ENCODE measurements at places on chromosomes 1 and 21.
A peak's percentile ranks its signal among the peaks of the same experiment; 100 is the strongest.

GRCh38 chr1:28062806-28063205 is 25.6 kb downstream of the EYA3 start:
- DNase-seq: no peak

- no peak for DNase-seq
Measured at GRCh38 chr1:12438349-12438924, 179.6 kb downstream of the DHRS3 start.

DNA sequence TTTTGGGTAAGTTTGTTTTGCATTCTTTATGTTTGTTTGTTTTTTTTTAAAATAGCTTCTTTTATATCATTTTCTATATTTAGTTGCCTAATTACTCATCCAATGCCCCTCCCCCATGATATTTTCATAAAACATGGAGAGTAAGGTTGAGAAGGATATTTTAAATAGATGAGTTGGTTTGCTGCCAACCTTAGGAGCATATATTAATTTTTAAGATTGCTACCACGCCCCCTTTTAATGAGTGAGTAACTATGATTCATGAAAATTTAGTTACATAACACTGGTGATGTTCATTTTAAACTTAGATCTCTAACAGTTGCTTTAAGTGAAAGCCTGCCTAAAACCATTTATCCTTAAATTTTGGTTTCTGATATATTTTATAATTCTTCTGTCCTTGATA is 18.7 kb downstream of the TMEM50A start:
- DNase-seq: no peak

- no peak for DNase-seq
Measured at GRCh38 chr1:248850536-248851251, 8.2 kb downstream of the ZNF692 start.

DNA sequence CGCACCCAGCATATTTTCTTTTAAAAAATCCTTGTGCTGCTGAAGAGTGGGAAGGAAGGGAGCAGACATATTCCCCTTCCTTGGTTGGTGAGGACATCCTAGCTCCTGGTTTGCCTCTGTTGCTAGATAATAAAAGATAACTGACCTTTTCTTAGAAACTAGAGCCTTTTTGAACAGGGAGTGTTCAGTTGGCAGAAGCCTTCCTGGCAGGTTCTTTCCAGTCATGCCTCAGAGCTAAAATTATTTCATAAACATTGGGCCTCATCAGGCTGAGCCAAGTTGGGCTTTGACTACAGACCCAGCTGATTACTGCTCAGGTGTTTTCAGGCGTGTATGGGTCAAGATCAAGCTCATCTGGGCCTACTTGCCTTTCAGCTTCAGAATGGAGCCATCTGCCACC is 22.7 kb upstream of the SH3BGRL3 start:
- DNase-seq: no peak

- no peak for DNase-seq
Measured at GRCh38 chr1:247112479-247112781, 8.3 kb upstream of the ZNF669 start.

GRCh38 chr21:26041431-26042180 is 129.0 kb downstream of the APP start:
- DNase-seq: no peak

DNA sequence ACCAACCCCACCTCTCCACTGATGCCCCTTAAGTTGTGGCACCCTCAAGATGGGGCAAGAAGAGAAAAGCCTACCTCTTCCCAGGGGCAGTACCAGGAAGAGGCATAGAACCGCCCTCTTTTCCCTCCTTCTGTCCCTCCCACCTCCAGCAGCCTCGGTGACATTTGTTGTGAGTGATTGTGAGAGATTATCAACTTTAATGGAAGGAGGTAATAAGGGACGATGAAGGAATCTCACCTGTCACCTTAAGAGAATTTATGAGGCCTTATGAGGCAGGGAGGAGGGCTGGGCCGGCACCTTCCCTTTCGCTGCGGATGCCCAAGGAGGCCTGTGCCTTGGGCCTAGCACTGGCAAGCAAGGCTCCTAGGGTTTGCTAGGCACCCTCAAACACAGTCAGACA is 1.4 kb upstream of the ADGRB2 start:
- DNase-seq: no peak

- DNase-seq: no peak
Measured at GRCh38 chr1:193799371-193799770, 613.0 kb upstream of the B3GALT2 start.

GRCh38 chr1:108645564-108646184 is 15.2 kb downstream of the HENMT1 start:
- DNase-seq: no peak

DNA sequence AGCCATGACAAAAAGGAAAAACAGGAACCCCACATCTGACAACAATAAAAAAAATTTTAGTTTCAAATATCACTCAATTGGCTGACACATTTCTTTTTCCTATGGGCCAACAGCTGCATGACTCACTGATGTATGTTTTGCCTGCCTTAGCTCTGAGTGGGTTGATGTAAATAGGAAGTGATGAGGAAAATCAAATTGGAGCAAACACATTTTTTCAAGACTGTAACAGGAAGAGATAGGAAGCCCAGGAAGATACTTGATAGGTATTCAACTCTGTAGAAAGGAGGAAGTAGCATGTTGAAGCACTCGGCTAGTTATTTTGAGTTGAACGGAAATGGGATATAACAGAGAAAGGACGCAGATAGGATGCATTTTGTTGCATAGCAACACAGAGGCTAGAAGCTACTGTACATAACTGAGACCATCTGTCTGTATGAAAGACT is 168.0 kb upstream of the NR5A2 start:
- no peak for DNase-seq

DNA sequence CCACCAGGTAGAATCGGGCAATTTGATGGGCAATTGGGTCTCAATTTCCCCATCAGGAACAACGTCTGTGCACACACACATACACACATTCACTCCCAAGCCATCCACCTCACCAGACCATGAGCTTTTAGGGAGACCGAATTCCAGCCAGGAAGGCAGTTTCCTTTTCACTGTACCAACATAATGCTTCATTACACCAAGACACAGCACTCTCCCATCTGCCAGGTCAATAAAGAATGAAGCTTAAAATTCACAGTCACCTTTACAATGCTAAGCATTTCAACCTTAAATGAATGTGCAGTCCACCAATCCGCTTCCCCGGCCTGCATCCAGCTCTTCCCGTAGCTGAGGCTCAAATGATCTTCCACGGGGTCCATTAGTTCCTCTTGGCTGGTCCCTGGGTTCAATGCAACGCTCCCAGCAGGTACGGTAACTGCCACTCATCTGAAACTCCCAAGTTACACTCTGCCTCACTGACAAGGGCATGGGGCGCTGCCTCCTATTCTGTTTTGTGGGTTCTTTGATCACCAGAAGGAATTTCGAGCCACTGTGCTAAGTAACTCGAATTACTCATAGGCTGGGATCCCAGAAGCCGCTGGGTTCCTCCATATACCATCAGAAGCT is 105.0 kb downstream of the SIM2 start:
- no peak for DNase-seq

GRCh38 chr1:11806307-11806936 is 431 bp downstream of the CLCN6 start:
- DNase-seq: no peak

DNA sequence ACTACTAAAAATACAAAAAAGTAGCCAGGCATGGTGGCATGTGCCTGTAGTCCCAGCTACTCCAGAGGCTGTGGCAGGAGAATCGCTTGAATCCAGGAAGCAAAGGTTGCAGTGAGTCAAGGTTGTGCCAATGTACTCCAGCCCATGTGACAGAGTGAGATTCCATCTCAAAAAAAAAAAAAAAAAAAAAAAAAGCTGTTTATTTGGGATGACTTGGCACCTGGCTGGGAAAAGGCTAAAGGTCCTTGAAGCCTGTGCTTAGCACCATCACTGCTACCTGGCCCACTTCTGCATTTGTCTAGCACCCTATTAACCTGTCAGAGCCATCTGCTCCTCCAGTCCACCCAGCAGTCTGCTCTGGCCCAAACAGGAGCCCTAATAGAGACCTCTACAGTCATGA is 25.0 kb downstream of the PRDX6 start:
- no peak for DNase-seq

DNA sequence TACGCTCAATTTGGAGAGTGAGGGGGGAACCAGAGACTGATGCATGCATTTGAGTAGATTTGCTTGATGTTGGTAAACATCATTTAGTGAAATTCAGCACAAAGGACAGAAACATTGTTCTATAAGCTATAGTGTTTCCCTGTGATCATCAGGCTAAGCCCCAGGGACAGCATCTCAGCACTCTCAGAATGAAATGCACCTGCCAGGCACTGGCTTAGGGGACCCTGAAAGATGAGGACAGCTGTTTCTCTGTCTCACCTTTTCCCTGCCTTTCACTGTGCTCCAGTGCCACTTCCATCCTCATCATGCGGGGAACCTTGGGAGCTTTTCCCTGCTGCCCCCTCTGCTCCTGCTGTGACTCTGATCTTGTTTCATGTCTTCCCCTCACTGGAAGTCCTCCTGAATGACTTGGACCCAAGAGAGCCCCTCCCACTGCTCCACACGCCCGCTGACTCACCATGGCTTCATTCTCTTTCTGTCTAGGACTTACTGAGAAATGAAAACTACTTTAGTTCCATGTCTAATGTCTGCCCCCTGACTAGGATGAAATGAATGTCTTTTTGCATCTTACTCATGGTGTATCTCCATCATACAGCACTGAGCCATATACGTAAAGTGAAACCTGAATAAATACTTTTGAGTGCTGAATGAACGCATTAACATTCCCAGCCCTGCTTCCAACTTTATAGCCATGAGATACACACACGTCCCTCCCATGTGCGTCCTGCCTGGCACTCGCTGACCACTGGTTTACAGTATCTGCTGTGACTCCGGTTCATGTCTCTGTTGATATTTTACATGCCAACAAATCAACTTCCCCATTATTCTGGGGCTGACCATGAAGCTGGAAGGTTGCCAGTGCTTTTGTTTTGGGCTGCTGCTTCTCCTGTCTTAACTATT is 182.0 kb downstream of the PCP4 start:
- DNase-seq: peak; percentile 51

- no peak for DNase-seq
Measured at GRCh38 chr1:243496187-243496646, 240.4 kb downstream of the SDCCAG8 start.

- DNase-seq: no peak
Measured at GRCh38 chr21:42796327-42797062, 82.8 kb downstream of the WDR4 start.

GRCh38 chr1:15958793-15959192 is 17.1 kb downstream of the ZBTB17 start:
- no peak for DNase-seq

DNA sequence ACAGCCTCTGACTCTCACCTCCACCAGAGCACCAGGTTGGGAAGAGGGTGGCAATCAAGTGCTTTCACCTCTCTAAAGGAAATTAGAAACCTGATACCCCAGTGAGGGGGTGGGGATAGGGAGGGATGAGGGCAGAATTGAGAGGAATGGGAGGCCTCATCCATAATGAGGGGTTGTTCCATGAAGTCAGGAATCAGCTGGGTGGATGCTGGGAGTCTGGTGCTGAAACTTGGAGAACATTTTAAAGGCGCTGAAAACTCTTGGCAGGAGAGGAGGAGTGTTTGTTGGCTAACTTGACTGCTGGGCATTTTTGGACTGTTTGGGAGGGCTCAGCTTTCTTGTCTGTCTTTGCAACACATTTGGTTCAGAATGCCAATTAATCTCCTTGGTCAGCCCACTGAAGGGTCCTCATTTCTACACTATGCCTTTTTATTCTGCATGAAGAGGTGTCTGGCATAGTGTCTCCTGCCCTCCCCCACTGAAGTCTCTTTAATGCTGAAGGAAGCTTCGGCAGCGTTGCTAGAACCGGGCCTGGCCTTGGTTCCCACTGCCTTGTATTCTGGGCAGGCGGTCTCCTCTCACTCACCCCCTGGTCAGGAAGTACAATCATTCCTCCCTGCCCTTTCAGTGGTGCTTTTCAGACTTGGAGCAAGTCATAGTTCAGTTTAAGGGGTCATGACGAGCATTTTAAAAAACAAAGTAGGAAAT is 2.2 kb downstream of the PHGDH start:
- no peak for DNase-seq

DNA sequence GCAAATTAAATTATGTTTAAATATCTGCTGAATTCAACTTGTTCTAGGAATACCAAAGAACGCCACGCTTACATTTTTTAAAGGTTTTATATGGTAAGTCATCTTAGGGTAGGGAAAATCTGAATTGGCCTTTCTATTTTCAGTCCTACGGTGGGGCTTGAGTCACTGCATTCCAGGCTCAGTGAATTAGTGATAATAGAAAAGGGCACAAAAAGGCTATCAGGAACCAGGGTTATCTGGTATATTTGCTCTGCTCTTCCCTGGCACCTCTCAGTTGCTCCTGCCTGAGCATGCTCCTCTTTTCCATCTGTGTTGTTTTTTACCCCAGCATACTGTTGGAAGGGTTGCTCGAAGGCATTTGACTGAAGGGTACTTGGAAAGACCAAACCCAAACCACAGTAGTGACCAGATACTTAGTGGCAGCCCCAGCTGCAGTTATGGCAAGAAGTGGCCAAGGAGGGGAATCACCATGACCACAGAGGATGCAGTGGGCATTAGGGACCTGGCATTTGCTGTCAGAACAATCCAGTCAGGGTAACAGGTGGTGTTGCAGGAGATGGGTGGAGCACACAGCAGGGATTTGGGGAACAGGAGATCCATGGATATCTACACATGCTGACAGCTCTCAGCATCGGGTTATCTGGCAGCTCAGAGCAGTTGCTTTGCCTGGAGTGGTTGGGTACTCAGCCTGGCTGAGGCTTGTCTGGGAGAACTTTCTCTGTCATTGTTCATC is 2.3 kb downstream of the OVAAL start:
- DNase-seq: no peak

DNA sequence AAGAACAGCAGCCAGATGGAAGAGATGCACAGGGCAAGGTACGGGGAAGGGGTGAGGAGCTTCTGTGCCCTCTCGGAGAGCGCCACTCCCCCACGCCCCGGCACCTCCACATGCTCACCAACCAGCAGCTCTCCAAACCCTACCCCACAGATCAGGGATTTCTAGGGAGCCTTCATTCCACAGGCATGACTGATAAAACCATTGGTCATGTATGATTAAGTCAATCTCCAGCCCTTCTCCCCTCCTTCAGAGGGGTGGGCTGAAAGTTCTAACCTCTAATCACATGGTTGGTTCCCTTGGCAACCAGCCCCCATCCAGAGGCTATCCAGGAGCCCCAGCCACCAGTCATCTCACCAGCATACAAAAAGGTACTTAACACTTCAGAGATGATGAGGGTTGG is 144.7 kb downstream of the TGFBR3 start:
- no peak for DNase-seq

DNA sequence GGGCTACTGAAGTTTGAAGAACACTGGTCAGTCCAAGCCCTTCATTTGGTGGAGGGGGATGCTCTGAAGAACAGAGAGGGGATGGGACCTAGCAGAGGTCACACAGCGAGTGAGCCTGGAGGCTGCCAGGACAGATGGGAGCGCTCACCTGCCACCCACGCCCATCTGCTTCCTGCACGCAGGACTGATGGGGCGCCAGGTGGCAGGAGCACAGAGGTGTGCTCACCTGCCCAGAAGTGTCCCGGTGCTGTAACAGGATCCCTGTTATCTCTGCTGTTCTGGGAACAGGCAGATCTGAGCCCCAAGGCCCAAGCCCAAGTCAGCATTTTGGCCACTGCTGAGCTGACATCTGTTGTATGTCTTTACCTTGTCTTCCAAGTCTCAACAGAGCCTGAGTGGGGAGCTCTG is 40.5 kb downstream of the EPHB2 start:
- DNase-seq: no peak

Data from NCI-H187 treated with DMSO at 0.1 percent for 48 hours (cell line).